ENCODE measurements at places on chromosomes 5 and 9.

GRCh38 chr5:43256261-43256966, 56.8 kb downstream of the HMGCS1 start:
- DNase-seq, result no peak

- peak; percentile 12 for DNase-seq
Measured at GRCh38 chr5:123881759-123882244, 369.8 kb downstream of the CSNK1G3 start.

DNA sequence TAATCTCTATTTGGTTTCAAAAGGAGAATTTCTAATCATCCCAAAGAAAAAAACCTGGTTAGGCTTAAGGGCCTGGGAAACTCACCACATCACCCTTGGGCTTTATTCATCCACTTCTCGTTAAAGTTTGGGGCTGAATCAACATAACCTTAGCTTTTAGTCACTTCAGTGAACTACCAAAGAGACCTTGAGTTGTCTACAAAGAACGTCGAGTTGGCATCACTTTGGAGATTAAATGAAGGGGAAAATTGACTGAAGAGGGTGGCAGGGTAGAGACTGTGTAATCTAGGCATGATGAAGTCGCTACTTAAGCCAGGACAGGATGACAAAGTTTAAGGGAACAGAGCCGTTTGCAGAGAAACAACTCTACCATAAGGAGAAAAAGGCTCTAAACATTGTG, 341.4 kb downstream of the RAB3C start:
- no peak for DNase-seq

- no peak for DNase-seq
Measured at GRCh38 chr5:14413331-14413750, 168.3 kb upstream of the OTULINL start.

DNA sequence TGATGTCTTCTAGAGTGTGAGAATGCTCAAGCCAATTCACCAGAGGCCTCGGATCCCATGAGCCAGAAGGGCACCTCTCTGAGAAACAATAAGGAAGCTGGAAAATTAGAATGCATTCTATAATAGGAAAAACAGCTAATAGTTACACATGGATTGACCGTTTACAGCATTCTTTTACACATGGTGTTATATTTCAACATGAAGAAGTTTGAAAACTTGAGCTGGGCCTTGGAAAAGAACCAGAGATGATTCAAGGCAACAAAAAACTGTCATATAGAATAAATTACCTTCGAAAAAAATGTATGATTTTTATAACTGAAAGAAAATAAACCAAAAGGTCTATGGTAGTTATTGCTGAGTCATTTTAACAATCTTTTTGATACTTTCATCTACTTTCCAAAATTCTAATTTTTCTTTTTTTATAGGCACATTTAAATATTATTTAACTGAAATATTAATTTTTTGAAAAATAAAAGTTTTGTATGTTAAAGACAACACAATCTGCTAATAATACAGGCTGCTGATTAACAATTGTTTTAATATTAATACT, 6.2 kb downstream of the SH3TC2 start:
- DNase-seq, result no peak

- no peak for DNase-seq
Measured at GRCh38 chr5:133778636-133779035, 166.3 kb upstream of the FSTL4 start.

- DNase-seq, result no peak
Measured at GRCh38 chr9:127983847-127984289, 3.1 kb upstream of the EEIG1 start.

- DNase-seq, result no peak
Measured at GRCh38 chr9:68978066-68978465, 35.8 kb downstream of the PRKACG start.

DNA sequence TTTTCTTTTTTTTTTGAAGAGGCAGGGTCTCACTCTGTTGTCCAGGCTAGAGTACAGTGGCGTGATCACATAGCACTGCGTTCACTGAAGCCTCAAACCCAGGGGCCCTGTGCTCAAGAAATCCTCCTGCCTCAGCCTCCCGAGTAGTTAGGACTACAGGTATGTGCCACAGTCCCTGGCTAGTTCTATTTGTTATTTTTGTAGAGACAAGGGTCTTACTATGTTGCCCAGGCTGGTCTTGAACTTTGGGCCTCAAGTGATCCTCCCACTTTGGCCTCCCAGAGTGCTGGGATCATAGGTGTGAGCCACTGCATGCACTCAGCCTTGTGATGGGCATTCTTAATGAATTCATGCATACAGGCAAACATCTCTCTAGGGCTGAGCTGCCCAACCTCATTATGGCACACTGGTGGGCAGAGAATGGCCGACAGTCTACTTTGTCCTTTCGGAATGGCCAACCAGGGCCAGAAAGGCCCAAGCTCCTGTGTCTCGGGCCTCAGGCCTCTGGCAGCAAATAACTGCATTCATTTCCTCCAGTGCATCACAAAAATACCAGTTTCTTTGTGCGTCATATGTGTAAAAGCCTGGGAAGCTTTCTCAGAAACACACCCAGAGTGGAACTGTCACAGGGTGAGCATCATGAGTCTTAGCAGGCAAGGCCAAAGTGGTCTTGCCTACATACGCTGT, 27.2 kb downstream of the ANXA6 start:
- DNase-seq, result no peak

GRCh38 chr5:83553000-83553486, 81.5 kb downstream of the VCAN start:
- no peak for DNase-seq

GRCh38 chr9:33227008-33227398, 13.0 kb upstream of the SPINK4 start:
- no peak for DNase-seq

DNA sequence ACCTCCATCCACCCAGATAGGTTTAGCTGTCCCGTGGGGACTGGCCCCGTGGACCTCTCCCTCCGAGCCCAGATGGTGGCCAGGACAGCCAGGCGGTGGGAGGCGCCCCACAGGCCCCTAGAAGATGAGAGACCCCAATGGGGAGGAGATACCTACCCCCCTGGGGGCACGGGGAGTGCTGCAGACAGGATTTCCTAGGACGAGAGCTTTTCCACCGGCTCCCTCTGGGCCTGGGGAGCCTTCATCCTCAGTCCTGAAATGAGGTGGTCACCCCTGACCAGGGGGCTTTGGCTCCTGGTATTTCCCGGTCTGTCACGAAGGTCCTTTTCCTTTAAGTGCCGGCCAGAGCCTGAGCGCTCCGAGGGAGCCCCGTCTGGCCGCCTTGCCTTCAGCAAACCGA, 46.8 kb downstream of the MRPL36 start:
- DNase-seq, result no peak

DNA sequence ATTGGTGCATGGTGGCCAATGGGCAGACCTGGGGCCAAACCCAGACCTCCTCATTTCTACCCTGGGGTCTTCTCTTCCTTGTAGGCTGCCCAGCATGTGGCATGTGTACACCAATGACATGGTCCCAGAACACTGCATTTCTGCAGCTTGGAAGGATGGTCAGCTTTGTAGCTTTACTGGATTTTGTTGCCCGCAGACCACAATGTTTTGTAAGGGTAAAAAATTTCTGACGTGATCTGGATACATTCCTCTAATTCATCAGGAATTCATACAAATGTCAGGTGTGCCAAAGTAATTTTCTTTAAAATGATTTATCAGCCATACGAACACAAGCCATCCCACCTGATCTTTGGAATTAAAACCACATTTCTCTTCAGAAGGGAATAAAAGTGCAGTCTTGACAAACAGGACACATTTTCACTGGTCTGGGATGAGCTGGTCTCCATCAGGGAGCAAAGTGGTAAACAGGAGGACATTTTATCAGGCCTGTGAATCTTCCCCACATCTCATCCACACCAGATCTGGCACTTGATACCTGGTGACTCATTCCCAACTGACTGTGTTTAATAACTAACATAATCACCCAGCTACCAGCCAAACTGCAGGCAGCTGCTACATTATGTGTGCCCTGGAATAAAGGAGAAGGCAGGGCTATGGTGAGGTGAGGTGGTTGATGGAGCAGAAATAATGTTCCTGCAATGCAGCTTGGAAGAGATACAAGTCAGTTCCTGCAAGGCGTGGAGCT, 103.9 kb downstream of the SPOCK1 start:
- DNase-seq, result peak; percentile 52

DNA sequence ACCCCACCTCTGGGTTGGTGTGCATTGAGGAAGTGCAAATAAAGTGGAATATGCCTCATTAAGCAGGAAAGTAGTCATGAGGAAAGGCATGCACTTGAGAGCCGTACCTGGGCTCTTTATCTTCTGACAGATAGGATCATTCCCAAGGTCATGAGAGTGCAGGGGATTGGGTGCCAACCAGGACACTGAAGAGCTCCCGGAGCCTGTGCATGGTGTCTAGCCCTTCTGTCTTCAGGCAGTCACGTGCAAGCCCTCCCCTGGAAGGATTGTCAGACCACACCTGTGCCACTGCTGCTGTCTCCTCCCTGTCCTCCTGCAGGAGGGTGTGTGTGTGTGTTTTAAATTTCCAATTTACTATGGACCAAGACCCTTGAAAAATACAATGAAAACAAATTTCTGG, 69.6 kb downstream of the PDE8B start:
- DNase-seq, result no peak

DNA sequence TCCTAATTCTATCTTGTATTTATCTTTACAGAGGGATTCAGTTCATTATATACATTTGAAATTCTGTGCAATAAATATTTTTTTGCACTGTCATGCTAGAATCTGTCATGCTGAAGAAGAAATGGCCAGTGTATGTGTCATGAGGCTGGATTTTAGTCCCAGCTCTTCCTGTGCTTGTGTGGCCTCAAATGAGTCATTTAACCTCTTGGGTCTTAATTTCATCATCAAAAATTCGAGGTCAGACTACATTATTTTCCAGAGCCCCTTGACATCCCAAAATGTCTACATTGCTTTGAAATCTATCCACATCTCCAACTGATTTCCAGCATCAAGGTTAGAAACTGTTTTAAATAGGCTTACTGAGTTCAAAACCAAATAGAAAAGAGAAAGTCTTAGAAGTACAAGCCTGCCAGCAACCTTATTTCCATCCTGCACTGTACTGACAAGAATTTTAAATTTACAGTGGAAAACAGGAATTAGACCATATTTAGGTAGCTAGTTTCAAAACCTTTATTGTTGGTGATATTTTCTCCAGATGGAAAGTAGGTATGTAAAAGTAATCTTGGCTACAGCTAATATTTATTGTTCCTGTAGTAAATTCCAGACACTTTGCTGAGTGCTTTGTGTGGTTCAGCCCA, 96.7 kb upstream of the MAMDC2 start:
- peak; percentile 92 for DNase-seq

GRCh38 chr5:19987612-19988361, at the start of gene CDH18:
CDH18 (minus strand) TSS chr5:19988200; CDS start chr5:19838986, 149,214 bp downstream.
- DNase-seq, result no peak

- no peak for DNase-seq
Measured at GRCh38 chr9:124454296-124454695, 4.0 kb downstream of the ADGRD2 start.

DNA sequence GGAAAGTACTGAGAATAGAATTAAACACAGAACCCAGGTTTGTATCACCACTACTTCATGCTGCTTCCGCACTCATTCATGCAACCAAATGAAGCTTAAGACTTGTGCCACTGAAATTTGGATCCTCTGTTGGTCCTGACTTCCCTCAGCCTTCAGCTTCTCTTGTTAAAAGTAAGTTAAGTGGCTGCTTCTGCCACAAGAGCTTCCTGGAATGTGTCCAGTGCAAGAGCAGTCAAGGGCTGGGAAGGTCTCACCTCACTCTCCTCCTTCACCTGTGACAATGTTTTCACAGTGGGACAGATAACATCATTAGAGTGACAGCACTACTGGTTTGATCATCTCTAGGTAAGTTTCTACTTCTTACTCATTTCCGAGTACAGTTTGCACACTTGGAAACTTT, 7.9 kb downstream of the SNCAIP start:
- DNase-seq, result no peak

GRCh38 chr5:52910071-52910470, 79.1 kb upstream of the ITGA2 start:
- no peak for DNase-seq

DNA sequence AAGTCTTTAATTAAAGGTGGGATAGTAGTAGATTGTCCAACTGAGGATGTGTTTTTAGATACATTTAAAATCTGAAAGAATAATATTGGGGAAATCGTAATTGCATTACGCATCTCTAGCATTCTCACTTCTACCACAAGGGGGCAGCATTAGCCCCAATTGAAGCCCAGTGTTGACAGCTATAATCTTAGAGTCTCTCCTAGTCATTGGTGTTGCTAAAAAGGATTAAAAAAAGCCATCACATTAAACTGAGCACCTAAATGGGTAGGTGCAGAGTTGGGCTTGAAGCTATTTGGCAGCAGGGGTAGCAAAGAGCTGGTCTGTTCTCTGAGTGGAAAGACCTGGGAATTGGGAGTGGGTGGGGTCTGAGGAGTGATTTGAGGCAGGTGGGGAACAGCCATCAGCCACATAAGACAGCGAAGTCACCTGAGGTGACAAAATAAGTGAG, 177.2 kb downstream of the OSTF1 start:
- peak; percentile 32 for DNase-seq

DNA sequence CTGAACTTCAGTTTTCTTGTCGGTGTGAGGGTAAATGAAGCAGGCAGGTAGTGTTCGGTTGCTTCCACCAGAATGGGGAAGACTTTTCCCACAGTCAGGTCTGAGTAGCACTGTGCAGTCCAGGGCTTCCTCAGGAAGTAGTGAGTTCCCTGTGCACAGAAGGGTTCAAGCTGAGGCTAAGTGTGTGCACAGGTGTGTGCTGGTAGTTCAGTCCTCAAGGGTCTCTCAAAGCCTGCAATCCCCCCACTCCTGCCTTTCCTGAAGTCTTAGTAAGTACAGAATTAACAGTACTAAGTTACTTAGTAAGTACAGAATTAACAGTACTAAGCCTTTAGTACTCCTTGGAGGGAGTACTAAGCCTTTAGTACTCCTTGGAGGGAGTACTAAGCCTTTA, 1.4 kb downstream of the DAB2IP start:
- DNase-seq, result no peak

- no peak for DNase-seq
Measured at GRCh38 chr5:138096363-138096762, 12.5 kb downstream of the WNT8A start.

GRCh38 chr5:42612750-42613366, 143.8 kb upstream of the CCDC152 start:
- no peak for DNase-seq

- DNase-seq, result no peak
Measured at GRCh38 chr9:110346325-110346724, 8.7 kb upstream of the TXNDC8 start.

GRCh38 chr9:90851444-90851843, 49.8 kb downstream of the SYK start:
- DNase-seq, result no peak

DNA sequence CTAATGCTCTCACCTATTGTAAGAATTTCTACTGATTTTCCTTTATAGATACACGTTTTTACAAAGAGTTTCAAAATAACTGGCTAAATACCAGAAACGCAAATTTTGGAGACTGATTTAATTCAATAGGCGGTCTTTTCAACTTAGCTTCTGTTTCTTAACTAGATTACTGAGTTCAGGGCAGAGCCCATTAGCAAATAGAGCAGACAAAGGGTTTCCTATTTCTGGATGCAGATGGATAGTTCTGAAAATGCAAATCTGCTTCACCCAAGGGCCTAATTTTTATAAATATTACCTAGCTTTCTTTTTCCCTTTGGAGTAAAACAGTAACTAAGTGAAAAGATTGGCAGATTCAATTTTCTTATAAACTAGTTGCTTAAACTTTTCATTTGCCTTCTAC, 13.6 kb upstream of the KIAA1958 start:
- DNase-seq, result no peak
